Stimulated activated CD8-positive, alpha-beta memory T cell treated with anti-CD3 and anti-CD28 coated beads, Interleukin-4, amount 100 ng/mL, for 1 hour (primary cell): ENCODE measurements at places on chromosomes 11 and 22.

- no peak for DNase-seq
Observed at GRCh38 chr22:35335468-35335867, 35.8 kb downstream of the TOM1 start.

GRCh38 chr11:80083531-80083951, 642.7 kb upstream of the TENM4 start:
- DNase-seq: no peak

GRCh38 chr11:64138398-64138797, 27.5 kb downstream of the MACROD1 start:
- DNase-seq: no peak

DNA sequence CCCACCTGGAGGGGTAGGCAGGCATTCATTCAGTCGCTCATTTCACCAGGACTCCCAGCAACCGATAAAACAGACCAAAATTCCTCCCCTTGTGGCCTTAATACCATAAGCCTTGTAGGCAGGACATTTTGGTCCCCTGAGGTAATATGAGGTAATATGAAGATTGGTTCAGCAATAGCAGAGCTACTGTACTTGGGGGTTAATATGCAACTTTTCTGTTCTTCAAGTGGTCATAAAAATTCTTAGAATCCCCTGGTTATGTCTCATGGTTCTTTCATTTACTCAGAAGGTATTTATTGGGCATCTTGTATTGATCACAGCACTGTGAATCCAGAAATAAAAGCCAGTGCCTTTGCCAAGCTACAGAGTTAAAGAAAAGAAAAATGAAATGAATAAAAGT, 29.8 kb downstream of the SHISA8 start:
- no peak for DNase-seq

- no peak for DNase-seq
Observed at GRCh38 chr22:46148336-46148735, 2.0 kb upstream of the PPARA start.

DNA sequence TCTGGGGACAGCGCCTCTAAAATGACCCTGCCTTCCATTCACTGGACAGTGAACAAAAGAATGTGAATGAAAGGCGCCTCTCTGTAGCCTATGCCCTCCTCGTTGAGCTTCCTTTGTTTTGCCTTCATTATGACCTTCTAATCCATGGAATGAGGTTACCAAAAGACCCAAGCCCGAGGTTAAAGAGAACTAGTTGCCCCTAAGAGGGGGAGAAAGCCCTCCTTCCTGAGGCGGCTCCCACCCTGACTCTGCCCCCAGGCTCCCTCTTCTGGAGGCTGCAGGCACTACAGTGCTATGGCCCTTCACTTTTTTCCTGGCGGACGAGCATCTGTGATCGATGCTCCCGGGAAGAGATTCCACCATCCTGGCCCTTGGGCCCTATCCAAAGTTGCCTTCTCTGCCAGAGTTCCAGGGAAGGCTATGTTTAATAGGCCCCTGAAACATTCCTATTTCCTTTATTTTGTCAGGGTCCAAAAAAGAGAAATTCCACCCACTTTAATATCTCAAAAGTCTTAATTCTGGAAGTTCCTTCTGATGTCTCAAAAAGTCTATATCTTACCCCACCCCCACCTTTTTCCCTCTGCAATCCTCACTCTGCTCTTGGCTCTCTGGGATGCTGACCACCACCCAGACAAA, 147.3 kb downstream of the FEZ1 start:
- peak; percentile 13 for DNase-seq

- DNase-seq: no peak
Observed at GRCh38 chr11:96470521-96470920, 80.7 kb downstream of the JRKL start.

DNA sequence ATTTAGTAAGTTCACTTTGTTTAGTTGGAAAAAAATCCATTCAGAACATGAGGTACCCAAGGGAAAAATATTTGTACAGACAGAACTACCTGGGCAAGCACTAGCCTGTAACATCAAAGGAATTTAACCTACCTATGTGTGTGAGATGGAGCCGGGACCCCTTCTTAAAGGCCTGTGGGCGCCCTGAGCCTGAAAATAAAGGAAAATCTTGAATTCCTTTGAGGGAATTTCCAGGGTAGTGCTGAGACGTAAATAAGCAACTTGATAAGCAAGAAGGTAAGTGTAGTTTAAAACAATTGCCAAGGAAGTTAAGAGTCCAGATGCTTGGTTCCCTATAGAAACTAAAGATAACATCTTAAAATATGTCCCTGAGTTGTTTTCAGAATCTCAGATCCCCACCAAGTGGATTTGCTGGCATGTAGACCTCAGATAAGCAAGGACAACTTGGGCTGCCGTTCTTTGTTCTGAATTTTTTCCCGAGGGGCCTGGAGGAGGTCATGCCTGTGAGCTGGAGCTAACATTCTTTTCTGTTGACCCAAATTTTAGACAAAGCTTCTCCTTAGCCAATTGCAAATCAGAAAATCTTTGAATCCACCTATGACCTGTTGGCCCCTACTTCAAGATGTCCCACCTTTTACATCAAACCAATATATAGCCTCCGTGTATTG, 31.0 kb downstream of the MED17 start:
- DNase-seq: no peak

DNA sequence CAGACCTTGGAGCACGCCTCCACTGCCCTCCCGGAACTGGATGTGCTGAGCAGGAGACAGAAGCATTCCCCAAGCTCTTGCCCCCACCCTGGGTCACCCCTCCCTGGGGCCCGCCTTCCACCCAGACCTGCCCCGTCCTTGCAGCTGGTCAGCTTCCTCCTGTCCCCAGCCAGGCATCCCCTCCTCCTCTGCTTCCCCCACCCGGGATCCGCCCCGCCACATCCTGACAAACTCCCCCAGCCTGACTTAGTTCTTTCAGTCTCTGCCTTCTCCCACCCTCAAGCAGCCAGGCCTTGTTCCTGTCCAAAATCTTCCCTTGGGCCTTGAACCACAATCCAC, 1.1 kb upstream of the PLXNB2 start:
- DNase-seq: no peak

GRCh38 chr22:42865536-42865935, 8.5 kb upstream of the ARFGAP3 start:
- no peak for DNase-seq

DNA sequence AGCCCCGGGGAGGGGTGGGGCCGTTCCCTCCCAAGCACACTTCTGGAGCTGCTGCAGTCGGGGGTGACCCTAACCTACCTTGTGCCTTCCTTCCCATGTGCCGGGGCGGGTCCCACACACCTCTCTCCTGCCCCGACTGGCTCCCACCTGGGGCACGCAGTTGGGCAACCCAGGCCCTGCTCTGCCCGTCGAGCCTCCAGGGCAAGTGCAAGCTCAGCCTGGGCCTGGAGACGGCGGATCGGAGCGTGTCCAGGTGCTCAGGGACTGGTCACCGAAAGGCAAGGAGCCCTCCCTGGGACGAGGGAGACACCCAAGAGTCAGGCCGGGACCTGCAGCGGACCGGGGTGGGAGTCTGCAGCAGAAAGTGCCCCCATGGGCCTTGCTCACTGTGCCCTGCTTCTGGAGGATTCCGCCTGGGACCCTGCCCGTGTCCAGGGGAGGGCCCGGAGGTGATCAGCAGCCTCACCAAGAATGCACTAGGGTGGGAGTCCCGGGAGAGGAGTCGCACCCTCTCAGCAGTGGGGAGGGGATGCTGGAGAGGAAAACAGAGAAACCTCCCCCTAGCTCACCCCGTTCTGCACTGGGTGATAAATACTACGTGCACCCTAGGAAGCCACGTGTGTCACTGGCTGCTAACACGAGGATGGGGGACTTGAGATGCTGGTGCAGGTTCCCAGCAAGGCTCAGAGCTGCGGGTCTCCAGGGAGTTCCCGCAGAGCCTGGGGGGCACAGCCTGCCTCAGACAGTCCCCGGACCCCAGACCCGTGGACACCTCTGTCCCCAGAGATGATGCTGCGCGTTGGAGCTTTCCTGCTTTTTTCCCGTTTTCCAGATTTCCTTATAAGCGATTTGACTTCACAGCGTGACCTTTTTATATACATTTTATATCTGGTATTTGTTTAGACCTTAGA, 5.2 kb upstream of the GATD1 start:
- no peak for DNase-seq

GRCh38 chr11:2805388-2806056, 80.1 kb downstream of the CDKN1C start:
- DNase-seq: no peak

GRCh38 chr11:75349521-75350116, 1.8 kb downstream of the ARRB1 start:
- DNase-seq: no peak

DNA sequence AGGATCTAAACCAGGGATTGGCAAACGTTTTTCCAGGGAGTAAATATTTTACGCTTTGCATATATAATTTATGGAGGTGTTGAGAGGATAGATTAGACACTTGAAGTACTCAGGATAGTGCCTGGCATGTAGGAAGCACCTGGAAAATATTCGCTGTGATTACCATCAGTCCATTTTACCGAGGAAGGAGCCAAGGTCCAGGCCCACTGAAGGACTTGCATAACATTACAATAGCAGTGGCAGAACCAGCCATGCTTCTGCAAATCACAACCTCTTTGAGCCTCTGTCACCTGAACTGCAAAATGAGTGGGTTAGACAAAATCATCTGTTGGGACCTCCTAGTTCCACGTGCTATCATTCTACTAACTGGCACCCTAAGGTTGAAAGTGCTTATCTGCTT, 5.4 kb downstream of the FUT4 start:
- DNase-seq: no peak

GRCh38 chr22:23072911-23073491, 2.7 kb downstream of the GNAZ start:
- DNase-seq: no peak

- no peak for DNase-seq
Observed at GRCh38 chr22:19761725-19762567, 1.4 kb downstream of the TBX1 start.

GRCh38 chr11:1519028-1520010, 32.7 kb upstream of the MOB2 start:
- DNase-seq: no peak

GRCh38 chr22:26724414-26724813, 67.0 kb downstream of the MIAT start:
- DNase-seq: no peak

- DNase-seq: no peak
Observed at GRCh38 chr11:34819740-34820482, 96.3 kb downstream of the APIP start.

- DNase-seq: no peak
Observed at GRCh38 chr11:92501066-92501739, 276.6 kb downstream of the FAT3 start.

DNA sequence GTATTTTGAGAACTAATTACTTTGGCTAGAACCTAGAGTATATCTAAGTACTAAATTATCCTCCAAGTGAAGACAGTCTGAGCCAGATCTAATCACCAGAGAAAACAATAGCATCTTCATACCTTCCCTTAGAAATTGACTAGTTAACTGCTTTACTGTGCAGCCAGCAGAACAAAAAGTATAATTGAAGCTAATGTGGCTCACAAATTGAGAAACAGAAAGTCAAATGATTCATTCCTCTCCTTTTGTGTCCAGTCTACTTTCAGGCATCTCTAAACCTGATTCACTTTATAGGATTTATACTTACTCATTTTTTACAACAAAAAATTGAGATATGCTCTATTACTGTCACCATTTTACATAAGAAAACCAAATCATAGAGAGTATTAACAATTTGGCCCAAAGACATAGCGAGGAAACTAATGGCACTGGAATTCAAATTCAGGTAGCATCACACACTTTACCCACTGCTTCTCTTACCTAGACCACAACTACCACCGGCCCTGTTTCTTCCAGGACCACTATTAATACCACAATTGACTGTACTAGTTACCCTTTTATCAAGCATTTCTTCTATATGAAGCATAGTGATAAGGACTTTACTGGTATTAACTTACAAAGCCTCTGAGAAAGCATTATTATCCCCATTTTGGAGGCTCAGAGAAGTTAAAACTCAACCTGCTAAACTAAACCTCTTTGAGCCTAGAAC, 1402.6 kb upstream of the TENM4 start:
- DNase-seq: no peak

DNA sequence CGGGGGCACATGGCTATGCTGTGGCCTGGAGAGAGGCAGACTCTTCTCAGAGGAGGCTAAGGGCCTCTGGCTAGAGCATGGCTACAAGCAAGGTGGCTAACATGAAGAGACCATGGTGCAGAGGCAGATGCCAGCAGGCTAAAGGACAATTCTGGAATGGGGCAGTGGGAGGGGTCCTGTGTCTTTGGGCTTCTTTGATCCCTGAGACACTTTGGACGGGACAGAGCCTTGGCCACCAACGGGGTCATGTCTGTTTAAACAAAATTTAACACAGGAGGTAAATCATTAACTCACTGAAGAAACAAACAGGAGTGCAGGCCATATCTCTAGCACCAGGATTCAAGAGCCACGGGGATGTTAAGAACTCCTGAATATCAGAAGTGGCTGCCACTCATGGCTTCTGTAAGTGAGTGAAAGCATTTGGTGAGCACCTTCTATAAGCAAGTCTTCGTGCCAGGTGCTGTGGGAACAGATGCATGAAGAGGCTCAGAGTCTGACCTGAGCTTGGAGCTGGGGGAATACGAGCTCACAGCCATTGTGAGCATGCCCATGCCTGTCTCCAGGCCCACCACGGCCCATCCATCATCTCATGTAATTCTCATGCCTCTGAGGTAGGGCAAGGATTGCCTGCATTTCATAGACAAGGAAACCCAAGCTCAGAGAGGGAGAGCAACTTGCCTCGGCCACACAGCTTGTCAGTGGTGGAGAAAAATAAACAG, 18.3 kb upstream of the ZNRF3 start:
- no peak for DNase-seq

- DNase-seq: no peak
Observed at GRCh38 chr11:64144587-64145472, 21.1 kb downstream of the MACROD1 start.

- no peak for DNase-seq
Observed at GRCh38 chr11:2103668-2104523, 35.3 kb downstream of the IGF2 start.

DNA sequence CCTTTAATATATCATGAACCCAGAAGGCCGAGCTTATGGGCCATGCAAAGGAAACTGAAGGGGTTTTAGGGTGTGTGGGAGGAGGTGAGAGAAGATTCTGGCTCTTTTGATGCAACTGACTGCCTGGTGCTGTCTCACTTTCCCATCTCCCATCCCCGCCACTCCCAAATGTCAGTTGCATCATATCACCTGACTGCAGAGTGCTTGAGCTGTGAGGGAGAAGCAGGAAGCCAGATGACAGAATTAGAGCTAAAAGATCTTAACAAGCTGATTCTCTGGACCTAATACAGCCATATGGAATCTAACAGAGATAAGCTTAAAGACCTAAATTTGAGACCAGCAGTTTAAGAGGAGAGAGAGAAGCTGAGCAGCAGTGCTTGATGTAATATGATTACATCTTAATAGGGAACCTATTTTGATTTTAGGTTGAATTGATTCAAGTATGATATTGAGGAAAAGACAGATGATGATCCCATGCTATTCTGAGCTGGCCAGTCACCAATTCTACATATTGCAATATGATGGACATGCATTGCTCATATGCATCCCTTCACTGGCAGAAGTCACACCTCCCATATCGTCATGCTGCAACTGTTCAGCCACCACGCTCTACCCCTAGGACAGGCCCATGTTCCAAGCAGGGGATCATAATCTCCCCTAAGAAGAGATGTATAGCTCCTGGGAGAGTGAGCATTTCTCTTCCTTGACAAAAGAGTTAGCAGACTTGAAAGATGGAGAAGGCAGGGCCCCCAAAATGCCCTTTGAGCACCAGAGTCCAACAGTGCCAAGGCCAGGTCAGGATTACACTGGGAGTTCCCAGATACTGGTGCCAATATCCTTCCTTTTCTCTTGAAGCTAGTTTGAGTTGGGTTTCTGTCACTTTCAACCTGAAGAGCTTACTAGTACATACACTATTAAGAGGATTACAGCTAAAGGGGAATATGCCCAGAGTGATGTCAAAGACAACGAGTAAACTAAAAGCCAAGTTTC, 44.9 kb downstream of the PLEKHA7 start:
- DNase-seq: no peak

GRCh38 chr22:47220752-47221151, 458.3 kb downstream of the TBC1D22A start:
- no peak for DNase-seq
